ENCODE measurements at places on chromosomes 3 and 15.

GRCh38 chr3:63228087-63228486 lies 50.0 kb upstream of the SYNPR start:
- no peak for DNase-seq

DNA sequence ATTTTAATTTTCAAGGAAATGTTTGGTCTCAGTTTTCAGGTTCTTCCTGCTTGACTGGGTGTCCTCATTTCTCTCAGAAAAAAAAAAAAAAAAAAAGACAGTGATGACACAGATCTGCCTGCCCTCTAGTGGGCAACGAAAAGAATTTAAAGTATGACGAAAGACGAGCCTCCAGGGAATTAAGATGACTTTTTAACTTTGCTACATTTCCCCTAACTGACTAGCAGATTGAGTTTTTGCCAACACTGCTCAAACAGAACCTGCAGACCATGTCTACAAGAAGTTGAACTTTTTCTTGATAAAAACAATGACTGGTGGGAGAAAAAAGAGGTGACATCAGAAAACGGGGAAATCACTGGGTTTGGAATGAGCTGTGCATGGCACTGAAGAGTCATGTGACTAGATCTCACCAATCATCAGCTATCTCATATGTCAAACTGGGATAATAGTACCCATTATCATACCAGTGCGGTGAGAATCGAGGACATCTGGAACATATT lies 40.8 kb downstream of the EOMES start:
- DNase-seq = no peak

- DNase-seq = no peak
These were observed 51.5 kb downstream of the ZMAT3 start for GRCh38 chr3:179020112-179020511.

GRCh38 chr3:170811928-170812591 lies 57.9 kb downstream of the RPL22L1 start:
- peak; percentile 79 for DNase-seq

DNA sequence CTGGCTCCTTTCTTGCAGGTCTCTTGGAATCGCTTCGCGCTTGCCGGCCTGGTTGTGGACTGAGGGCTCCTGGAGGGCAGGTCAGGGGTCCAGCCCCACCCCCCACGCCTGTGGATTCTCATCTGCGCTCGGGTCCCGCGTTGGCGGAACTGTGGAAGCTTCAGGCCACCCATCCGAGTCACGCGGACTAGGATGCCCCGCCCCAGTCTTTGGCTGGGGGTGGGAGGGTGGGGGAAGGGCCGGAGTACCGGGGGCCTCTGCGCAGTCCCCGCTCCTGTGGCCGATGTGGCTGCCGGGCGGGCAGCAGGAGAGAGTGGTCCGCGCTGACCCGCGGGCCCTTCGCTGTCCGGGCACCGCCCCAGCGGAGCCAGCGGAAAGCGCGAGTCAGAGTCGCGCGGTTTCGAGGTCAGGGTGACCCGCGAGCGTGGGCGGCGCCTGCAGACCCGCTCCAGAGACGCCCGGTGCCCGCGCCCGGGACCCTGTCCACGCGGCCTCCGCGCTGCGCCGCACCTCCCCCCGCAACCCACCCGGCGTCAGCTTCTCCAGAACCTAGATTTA lies 114.2 kb downstream of the KLF13 start:
- DNase-seq = no peak

DNA sequence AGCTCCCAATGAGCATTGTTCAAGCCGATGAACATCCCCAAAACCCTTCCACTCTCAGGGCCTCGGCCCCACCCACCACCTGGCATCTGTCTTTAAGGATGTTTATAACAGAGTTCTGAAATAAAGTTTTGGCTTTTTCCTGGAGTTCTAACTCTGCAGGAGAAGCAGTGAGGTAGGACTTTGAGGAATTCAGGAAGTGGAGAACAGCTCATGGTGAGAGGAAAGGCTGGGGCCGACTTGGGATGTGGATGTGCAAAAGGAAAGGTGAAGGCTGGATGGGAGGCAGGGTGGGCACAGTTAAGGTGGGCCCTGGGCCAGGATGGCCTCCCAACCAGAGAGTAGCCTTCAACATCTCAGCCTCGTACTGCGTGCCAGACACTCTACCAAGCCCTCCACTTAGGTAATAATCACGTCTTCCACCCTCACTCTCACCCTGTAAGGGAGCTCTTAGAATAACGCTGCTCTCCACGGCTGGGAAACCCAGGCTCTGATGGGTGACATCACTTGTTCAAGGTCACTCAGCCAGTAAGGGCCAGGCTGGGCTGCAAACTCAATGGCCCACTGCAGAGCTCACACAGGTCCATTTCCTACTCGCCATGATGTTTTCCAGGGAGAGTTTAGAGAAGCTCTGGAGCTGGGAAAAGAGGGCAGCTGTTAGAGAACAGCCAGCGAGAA lies 28.5 kb downstream of the LIPC start:
- no peak for DNase-seq

All from NCI-H1417 treated with DMSO at 0.1 percent for 48 hours (cell line).